ENCODE measurements at places on chromosomes 4 and X.

DNA sequence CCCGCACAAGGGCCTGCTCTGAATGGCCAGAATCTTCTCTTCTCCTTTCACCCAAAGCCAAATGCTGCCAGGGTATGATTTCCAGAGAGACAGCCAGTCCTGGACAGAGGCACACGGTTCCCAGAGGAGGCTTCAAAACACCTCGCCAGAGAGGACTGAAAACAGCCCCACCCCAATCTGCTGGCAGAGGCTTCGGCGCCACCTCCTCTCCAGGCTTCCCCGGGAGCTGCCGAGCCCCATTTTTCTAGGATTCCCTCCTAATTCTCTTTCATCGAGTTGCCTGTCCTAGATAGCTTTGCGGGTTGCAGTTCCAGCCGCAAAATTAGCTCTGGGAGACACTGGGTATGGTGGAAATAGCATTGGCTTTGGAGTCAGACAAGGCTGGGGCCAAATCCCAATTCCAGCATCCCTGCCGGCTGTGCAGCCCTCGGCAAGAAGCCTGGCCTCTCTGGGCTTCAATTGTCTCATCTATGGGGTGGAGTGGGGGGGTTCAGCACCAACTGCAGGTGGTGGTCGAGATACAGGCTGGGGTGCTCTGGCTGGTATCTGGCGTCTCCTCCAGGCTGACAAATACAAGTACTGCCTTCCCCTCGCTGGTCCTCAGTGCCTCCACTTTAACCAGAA is 22.6 kb downstream of the PPP2R2C start:
- no peak for DNase-seq

- DNase-seq, result no peak
These were observed 9.6 kb upstream of the RUFY3 start for GRCh38 chr4:70712150-70712549.

DNA sequence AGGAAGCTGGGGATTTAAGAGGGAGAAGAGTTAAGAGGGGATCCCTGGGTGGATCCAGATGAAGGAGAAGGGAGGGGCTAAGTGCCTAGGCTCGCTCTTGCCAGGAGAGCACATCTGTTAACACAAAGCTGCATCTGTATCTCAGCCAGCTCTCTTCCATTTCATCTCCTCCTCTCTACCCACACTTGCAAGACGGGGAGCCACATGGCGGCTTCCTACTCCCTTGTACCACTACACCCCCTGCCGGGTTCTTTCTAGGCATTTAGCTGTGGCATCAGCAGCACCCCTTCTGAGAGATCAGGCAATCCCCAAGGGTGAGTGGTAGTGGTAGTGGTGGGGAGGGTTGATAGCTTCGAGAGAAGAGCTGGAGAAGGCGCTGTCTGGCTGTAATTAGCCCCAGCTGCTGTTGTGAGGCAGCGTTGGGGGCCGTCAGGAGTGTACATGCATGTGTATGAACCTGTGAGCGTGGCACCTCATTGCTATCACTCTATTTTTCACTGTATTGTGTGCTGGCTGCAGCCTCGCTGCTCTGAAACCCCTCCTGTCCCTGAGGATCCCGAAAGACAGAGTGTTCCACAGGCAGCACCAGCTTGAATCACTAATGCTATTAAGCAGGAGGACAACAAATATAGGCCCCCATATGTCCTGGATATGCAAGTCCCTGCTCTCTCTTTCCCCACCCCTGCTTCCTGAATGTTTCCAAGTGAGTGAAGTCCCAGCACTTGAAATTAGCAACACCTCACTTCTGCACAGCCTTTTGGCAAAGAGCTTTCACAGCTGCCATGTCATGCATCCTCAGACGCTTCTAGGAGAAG is 73.7 kb downstream of the RTL9 start:
- DNase-seq, result no peak

DNA sequence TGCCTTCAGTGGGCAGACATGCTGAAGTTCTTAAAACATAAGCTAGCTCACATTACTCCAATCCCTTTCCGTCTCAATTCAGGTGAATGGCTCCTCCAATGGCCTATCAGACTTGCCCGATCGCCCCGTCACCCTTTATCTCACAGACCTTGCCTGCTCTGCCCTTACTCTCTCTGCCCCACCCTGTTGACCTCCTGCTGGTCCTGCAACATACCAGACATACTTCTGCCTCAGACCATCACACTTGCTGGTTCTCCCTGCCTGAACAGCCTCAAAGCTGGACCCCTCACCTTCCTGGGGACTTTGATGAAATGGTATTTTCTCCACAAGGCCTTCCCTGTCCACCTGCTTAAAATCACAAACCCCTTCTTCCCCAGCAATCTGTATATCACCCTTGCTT is 340.1 kb upstream of the NR3C2 start:
- no peak for DNase-seq

DNA sequence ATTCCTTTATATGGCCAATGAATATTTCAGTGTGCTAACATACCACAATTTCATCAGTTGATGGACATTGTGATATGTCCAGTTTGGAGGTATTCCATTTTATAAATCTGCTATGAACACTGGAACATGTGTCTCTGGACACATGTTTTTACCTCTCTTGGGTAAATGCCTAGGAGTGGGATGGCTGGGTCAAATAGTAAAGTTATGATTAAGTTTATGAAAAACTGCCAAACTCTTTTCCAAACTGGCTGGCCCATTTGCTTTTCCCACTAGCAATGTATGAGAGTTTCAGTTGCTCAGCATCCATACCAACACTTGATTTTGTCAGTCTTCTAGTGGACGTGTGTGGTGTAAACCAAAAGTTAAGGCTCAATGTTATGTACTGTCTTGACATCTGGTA is 40.5 kb downstream of the CEP44 start:
- DNase-seq, result no peak

- DNase-seq, result no peak
These were observed 47.6 kb upstream of the FGG start for GRCh38 chr4:154660052-154660451.

DNA sequence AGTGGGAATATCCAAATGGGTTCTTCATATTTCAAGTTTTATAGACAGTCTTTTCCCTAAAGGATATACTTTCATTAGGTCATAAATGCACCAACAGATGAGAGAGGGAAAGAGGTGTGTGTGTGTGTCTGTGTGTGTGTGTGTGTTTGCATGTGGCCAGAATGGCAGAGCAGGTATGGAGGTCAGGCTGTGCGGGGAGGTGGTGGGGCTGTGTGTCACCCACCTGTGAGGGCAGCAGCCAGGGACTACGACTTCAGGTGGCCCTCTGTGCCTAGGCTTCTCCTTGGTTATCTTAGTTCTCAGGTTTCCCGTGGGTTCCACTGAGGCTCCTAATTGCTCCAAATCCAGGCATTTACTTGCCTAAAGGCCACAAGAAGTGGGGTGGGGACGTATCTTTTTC is 14.6 kb downstream of the HAND2 start:
- no peak for DNase-seq

DNA sequence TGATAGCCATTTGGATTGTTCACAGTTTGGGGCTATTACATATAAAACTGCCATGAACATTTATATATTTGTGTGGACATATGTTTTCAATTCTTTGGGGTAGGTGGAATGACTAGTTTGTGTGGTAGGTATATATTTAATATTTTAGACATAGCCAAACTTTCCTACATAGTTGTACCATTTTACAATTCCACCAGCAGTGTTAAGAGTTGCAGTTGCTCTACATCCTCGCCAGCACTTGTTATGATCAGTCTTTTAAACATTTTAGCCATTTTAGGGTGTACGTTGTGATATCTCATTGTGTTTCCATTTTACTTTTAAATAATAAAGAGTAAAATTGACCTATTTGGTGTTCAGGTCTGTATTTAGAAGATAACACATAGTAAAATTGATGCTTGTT is 76.6 kb downstream of the ZFX start:
- DNase-seq, result no peak

DNA sequence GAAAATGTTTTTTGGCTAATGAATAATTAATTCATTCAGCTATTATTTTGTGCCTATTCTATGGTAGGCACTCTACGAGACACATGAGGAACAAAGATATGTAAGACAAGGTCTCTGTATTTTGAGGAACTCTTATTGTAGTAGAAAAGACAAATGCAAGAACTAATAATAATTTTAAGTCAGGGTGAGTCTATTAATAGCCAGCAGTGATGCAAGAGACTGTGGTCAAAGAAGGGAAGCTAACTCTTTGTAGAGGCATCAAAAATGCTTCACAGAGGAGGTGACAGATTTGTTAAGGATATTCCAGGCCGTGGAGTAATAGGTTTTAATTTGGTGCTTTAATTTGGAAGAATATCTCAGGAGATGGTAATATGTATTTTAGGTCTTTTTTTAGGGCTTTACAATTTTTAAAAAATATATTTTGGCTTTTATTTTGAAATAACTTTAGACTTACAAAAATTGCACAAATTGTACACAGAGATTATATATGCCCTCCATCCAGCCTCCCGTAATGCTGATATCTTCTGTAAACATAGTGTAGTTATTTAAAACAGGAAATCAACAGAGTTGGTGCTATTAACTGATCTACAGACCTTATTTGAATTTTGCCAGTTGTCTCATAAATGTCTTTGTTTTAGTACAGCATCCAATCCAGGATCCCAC is 48.1 kb downstream of the DCLK2 start:
- DNase-seq, result no peak

Measured in left renal pelvis (tissue), 4 donors.